ENCODE measurements at places on chromosomes 1 and 21.

DNA sequence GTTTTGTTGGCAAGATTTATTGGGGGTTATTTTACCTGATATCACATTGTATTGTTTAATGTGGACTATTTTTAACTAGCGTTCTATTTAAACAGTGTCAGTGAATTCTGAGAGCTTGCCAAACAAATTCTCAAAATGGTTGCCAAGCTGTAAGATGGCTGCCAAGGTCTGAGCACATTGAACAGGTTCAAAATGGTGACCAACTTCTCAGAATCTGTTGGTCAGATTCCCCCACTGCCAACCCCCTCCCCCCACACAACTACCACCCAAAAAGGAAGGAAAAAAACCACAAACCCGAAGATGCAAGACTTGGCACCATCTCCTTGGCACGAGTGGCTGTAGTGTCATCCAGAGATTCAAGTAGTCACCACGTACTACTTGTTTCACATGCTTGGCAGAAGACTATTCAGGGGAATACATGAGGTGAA is 159.1 kb downstream of the NFIA start:
- DNase-seq = peak; percentile 97

DNA sequence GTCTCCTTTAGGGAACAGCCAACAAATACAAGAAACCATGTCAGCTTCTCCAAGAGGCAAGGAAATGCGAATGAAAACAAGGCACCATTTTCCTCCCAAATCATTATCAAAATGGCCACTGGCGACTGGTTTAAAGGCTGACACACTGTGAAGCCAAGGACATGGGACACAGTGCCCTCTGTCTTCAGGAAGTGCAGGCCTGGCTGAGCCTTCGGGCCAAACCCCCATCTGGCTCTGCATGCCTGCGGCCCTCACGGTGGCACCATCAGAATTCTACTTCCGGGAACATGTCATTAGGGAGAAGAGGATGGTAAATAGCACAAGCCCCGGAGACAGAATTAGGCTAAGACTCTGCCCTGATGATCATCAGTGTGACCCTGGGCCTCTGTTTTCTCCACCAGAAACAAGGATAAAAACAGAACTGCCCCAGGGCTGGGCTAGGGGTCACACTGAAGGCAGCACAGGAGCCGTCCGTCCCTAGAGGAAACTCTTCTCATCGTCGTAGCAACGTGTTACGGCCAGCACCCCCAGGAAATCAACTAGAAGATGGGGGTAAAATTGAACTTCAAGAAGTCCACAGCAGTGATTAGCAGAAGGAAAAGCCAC is 103.5 kb downstream of the NPHP4 start:
- DNase-seq = no peak

DNA sequence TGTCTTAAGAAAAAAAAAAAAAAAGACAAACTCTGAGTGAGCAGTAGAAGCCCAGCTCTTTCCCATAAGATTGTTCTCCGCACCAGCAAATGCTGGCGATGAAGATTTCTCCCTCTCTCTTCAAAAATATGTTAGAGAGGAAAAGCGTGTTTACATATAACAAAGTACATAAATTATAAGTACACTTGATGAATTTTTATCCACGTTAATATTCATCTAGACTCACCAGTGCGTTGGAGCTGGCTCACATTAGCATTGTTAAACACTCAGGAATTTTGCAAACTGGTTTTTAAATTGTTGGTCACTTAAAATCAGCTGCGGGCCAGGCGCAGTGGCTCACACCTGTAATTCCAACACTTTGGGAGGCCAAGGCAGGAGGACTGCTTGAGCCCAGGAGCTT is 56.0 kb downstream of the RUNX3 start:
- DNase-seq = no peak

DNA sequence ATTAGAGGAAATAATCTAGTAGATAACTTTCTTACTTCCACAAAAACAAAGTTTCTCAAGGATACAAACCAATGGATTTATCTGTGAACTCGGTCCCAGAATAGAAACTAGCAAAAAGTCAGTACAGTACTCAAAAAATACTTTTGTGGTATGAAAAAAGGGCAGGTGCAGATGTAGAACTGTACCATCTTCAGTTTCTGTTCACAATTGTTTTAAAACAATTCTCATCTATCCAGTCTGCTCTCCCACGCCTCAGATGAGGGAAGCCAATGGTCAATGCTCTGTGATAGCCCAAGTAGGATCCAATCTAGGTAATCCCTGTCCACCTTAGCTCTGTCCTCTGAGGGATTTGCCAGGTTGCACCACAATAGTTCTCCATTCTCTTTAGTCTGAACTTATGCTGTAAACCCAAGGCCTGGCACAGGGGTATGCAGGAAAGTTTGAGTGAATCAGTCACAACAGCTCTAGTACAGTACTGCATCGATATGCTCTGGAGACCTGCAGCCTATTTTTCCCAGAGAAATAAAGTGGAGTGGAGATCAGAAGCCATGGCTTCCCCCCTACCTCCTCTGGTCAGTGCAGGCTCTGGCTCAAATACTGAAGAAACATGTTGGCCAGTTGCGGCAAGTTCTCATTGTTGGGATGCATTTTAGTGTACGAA is 1.4 kb downstream of the KTI12 start:
- DNase-seq = no peak

DNA sequence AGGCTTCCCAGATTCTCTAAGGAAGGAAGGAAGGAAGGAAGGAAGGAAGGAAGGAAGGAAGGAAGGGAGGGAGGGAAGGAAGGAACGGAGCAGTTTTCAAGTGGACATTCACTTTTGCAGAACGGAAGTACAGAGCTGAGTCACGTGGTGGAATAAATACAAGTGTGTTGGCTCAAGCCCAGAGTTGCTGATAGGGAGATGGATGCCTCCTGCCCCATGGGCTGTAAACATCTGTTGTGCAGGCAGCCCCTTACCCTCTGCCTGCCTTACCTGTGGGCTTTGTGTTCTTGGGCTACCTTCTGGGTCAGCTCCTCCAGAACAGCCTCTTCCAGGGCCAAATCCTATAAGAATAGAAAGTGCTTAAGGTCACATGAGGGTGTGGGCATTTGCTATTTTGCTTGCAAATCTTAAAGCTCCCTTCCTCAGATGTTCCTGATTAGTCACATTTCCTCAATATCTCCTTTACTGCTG is 121.7 kb downstream of the SMYD2 start:
- DNase-seq = no peak

- no peak for DNase-seq
Observed at GRCh38 chr1:77926561-77927357, 38.3 kb downstream of the NEXN start.

GRCh38 chr1:59903141-59903754 is 23.3 kb downstream of the CYP2J2 start:
- no peak for DNase-seq

- no peak for DNase-seq
Observed at GRCh38 chr1:205275133-205275532, 46.4 kb downstream of the NUAK2 start.

GRCh38 chr1:27011058-27011764 is 1.4 kb downstream of the TENT5B start:
- DNase-seq = no peak

- DNase-seq = no peak
Observed at GRCh38 chr1:61152066-61152465, 69.7 kb downstream of the NFIA start.

DNA sequence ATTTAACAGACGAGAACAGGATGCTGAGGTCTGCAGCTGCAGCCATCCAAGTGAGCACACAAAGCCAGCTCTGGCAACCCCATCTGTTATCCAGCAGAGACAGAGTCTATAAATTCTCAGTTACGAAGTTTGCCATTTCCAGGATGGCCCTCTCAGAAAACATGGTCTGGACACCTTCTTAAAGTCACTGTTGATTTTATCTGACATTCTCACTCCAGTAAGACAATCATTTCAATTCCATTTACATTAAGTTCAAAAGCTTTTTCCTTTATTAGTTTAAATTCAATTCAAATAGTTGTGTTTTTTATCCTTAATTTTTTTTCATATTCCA is 125.5 kb downstream of the DMRTB1 start:
- peak; percentile 30 for DNase-seq

DNA sequence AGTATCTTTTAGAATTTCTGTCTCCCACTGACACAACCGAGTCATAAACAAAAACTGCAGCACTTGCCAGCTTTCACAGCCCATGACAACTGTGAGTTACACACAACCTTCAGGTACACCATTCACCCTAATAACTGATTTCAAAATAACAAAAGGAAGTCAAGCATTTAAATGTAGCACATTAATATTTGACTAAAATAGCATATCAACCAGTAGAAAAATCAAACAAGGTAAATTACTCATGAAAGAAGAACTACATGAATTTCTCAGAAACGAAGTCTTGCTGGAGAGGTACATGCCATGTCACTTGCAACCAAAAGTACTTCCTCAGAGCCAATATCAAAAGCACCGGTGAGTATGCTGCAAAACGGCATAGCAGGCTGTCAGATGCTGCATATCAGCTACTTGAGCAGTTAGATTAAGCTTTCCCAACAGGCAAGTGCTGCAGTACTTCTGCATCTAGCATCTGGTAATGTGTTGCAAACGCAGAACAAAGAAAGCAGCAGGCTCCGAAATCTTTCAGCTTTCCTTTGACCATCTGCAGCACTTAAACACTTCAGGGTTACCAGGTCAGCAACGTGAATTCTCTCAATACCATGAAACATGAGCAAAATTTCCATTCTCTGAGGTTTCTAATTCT is 223.2 kb downstream of the SMYD3 start:
- DNase-seq = no peak

DNA sequence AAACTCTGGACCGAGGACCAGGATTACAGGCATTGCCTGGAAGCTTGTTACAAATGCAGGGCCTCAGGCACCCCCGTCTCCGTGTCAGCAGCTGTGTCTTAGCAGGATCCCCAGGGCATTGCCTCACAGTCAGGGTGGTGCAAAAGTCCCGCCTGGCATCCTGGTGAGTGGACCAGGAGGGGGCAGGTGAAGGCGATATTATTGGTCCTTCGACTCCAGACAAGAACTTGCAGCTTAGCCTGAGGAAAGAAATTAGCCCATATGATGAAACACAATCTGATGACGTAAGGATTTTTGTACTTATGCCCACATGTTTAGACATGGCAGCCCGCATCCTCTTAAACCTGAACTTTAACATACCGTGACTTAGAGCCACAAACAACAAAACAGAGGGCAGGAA is 40.8 kb downstream of the RSPH1 start:
- DNase-seq = no peak

DNA sequence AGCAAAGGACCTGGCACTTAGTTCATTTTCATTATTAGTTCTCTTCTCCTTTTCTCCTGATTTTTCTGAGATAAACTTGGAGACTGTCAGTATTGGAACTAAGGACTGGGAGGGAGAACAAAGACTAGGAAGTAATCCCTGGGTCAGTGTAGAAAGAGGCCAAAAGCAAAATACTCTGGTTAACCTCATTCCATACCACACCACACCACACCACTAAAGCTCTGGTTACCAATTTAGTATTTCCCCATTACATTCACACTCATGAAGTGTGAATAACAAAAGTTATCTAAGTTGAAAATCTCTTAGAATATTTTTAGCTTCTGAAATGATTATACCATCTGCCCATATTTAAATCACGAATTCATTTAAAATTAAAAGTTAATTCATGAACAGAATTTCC is 68.9 kb upstream of the DMRTA2 start:
- no peak for DNase-seq

DNA sequence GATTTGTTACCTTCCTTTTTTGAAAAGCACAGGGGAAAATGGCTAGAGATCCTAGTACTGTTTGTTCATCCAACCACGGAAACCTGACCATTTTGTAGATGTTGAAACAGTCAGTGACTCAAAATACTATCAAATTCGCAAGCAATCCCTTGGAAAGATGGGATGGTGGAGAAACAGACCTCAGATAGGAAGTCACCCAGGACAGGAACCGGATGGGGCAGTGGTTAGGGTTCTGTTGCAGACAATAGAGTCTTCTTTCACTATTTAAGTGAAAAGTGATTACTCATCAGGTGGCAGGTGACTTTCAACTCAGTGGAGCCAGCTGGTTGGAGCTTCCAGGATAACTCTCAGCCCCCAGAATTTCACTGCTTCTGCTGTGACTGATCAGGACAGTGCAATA is 17.0 kb downstream of the LHX4 start:
- DNase-seq = no peak

DNA sequence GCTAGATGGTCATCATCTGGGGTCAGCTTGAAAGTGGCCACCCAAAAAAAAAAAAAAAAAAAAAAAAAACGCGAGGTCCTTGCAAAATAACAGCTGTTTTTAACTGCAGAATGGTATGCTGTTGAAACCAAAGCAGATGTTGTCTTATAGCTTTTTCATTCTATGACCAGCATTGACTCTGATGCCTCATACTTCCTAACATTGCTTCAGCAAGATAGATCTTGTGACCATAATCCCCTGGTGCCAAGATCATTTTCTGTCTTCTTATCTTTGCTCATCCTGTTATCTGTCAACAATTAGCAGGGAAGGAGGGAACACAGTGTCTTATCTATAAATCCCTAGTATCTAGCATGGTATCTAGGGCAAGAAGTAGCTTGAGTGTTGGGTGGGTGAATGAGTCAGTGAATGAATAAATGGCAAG is 181.5 kb downstream of the PLPP3 start:
- no peak for DNase-seq

DNA sequence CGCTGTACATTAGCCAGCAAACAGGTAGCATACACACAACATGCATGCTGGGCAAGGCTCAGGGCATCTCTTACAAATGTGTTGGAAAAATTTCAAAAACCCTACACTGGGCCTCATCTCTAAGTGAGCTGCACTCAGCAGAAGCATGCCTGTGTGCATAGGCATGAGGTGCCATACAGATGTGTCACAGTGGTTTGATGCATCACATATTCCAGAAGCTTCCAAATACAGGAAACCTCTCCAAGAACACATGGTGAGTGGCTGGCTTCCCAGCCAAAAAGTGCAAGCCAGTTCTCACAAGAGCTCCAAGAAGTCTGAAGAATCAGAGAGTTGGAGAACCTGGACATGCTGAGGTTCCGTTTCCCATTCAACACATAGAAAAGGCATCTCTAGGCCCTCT is 58.3 kb downstream of the CD46 start:
- DNase-seq = no peak

GRCh38 chr1:59738152-59738551 is 76.6 kb upstream of the HOOK1 start:
- no peak for DNase-seq

GRCh38 chr1:29260531-29260930 is 24.2 kb downstream of the PTPRU start:
- no peak for DNase-seq

GRCh38 chr21:39630191-39630591 is 17.5 kb downstream of the B3GALT5 start:
- DNase-seq = no peak

- DNase-seq = no peak
Observed at GRCh38 chr1:70617728-70618127, 206.7 kb downstream of the CTH start.

Measured in NCI-H446 (cell line).